NCI-H2081 (cell line): ENCODE measurements at places on chromosomes 2 and 18.
A peak's percentile ranks its signal among the peaks of the same experiment; 100 is the strongest.

- DNase-seq, result no peak
These were observed 187.8 kb upstream of the FSHR start for GRCh38 chr2:49342156-49342555.

DNA sequence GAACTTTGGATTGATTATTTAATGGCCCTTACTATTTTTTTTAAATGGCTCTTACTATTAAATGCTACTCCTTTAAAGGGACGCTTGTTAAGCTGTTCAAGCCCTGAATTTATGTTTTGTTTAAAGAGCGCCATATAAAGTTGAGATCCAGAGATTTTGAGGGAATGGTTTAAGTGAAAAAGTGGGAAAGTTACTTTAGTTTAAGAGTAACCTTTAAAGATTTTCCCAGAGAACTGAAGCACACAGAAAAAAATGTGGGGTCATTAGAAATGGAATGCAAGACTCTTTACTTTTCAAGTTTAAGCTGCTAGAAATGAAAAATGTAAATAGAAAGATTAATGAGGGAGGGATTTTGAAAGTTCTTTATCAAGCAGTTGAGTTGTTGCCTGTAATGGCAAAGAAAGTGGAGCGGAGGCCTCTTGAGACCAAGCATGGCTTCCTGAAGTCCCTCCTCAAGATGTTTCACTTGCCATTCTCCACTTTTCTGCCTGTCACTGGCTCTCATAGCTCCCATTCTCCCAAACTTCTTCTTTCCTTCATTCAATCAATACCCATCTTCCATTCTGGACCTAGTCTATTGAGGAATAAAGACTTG is 93.2 kb downstream of the KCNS3 start:
- DNase-seq, result no peak

- DNase-seq, result no peak
These were observed 77.3 kb downstream of the AGAP1 start for GRCh38 chr2:235570966-235571692.

GRCh38 chr18:32899819-32900218 is 127.0 kb upstream of the KLHL14 start:
- DNase-seq, result no peak

- no peak for DNase-seq
These were observed 38.7 kb upstream of the ANXA4 start for GRCh38 chr2:69703189-69703588.

DNA sequence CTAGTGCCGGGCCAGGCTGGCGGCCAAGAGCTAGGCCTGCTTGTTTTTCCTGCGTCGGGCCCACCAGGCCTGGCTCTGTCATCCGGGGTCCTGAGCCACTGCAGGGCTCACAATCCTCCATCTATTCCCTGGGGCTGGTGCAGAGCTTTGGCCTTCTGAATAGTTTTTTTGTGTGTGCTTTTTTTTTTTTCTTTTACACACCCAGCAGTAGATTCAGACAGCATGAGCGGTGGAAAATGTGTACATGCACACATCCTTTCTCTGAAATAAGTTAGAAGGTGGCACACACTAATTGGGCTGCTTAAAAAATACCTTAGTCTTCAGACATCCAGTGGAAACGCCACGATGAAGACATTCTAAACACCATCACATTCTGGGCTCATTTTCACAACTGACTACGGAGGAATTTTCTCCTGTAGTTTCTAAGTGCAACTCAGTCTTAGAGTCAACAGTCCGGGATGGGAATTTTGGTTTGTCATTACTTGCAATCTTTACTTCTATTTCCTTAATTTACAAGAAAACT is 6.1 kb downstream of the ZFP36L2 start:
- DNase-seq, result no peak

DNA sequence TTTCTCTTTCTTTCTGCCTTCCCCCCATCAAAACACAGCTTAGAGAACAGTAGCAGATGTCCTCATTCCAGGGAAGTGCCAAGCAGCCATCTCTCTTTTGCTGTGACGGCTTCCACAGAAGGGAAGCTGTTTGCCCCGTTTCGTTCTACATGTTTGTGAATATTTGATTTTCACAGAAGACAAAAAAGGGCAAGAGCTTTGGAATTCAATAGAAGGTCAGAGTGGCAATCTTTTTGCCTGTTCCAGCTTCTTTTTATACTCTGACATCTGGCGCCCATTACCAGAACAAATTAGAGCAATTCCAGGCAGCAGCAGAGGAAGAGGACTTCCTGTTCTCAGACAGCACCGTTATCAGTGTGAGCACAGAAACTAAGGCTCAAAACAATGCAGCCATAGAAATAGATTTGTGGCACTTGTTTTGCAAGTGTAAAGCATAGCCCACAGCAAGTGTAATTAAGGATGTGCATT is 79.0 kb upstream of the CDH19 start:
- DNase-seq, result peak; percentile 19

- no peak for DNase-seq
These were observed 65.2 kb downstream of the TMEM247 start for GRCh38 chr2:46544581-46544980.

GRCh38 chr18:77201506-77201905 is 48.1 kb upstream of the GALR1 start:
- DNase-seq, result no peak

DNA sequence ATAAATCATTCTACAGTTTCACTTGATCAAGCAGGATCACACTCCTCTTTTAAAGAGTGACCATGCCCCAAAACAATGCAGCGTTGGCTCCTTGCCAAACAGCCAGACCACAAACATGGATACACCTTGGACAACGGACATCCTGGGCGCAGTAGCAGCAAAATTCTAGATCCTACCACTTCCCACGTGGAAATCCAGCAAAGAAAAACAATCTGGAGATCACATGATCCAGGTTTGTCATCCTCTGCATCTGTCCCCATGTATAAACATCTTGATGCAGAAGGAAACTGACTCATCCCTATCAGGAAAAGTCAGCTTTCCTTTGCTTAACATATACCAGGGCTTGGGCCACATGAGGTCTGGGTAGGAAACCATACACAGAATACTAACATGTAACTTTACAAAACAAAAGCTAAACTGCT is 53.1 kb downstream of the ZNF521 start:
- DNase-seq, result no peak

DNA sequence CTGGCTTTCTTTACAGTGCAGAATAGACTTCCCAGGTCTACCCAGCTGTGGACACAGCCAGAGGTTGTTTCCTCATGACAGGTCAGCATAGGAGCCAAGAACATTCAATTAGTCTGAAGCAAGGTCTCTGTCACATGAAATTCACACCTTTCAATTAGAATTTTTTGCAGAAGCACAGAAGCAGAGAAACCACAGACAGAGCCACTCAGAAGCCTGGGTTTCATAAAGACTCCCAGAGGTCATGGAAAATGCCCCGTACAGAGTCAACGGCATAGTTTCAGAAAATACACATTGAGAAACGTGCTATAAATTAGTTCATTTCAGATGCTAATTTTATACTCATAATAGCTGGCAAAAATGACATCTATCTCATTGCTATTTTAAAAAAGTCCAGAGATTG is 87.0 kb upstream of the TMEM200C start:
- DNase-seq, result no peak

- DNase-seq, result no peak
These were observed 186.4 kb downstream of the PIK3C3 start for GRCh38 chr18:42141439-42141838.

DNA sequence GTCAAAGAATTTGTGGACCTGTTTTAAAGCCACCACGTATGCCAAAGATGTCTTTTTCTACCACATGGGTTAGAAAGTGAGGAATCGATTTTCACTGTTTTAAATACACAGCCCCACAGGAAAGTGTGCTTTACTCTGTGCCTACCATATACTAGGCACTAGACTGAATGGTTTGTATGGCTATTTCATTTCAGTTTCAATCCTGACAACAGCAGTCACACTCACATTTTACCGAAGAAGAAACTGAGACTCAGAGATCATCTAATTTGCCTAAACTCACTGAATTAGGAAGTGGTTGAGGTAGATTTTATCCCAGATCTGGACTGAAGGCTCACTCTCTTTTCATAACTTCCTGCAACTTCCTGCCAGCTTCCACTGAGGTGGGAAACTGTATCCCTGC is 176.4 kb downstream of the ALK start:
- no peak for DNase-seq

GRCh38 chr2:212984129-212984528 is 167.3 kb downstream of the IKZF2 start:
- DNase-seq, result no peak

DNA sequence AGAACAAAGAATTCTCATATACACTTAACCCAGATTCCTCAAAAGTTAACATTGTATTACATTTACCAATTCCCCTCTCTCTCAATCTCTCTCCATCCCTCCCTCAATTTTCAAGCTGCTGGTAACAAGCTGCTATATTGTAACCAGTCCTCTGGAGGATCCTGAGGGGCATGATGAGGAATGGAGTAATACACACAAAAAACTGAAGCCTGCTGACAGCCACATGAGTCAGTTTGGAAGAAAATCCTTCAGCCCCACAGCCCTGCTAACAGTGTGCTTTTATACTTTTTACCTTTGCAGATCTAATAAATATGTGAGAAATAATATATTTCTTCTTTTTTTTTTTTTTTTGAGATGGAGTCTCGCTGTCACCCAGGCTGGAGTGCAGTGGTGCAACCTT is 165.7 kb upstream of the RAB12 start:
- DNase-seq, result no peak

DNA sequence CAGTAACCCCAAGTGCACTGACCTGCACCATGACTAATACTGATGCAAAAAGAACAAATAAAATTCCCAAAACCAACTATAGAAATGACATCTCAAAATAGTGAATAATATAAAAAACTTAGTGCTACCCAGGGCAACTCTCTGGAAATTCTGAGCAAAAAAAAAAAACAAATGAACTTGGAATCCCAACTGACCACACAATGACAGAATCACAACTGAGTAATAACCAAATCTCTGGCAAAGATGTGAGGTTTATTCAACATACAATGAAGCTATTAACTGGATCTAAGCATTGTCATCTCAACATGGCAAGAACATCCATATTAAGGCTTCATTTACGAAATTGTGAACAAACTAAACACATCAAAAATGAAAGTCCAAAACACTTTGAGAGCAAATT is 22.7 kb downstream of the EXOC6B start:
- DNase-seq, result no peak

GRCh38 chr2:17162713-17163112 is 355.5 kb downstream of the RAD51AP2 start:
- DNase-seq, result peak; percentile 90

DNA sequence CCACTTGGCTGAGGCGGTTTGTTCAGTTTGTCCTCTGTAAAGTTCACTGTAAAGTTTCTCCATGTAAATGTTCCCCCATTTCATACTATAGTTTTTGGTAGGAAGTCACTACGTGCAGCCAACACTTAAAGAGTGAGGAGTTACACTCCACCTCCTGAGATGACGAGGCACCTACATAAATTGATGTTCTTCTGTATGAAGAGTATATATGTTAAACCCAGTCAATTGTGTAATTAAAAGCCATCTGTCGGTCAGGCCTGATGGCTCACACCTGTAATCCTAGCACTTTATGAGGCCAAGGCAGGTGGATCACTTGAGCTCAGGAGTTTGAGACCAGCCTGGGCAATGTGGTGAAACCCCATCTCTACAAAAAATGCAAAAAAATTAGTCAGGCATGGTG is 7.6 kb downstream of the PIGN start:
- no peak for DNase-seq

DNA sequence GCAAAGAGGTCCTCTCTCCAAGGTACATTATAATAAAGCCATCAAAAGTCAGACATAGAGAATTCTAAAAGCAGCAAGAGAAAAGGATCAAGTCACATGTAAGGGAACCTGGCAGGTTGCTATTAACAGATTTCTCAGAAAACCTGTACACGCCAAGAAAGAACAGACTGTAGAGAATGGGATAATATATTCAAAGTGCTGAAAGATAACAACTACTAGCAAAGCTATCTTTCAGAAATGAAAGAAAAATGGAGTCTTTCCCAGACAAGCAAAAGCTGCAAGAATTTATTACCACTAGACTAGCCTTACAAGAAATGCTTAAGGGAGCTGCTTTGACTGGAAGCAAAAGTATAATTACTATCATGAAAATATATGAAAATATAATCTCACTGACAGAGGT is 81.5 kb downstream of the PTPN2 start:
- no peak for DNase-seq

DNA sequence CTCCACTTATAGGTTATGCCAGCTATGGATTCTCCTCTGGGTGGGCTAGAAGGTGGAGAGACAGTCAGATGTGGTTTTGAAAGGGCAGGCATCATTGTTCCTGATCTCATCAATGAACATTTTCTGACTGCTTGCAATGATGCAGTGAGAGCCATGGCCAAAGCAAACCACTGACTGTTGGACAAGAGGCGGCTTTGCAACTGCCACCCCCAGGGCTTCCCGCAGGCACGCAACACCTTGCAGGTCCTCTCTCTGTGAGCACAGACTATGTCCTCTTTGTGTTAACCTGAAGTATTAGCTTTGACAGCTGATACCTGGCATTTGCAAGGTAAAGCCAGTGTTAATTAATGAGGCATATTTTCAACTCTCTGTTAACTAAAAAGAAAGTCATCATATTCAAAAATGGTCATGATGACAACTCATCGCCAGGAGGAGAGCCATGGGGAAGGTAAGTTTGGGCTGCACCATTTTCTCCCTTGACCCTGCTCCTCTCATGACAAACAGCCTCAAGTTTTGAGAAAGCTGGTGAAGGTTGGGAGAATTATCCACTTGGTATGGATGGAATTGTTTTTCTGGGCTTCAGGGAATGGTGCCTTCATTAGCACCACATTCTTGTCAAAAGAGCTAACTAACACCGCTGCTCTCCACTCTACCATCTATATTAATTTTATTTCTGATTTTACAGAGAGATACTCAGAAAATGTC is 14.9 kb upstream of the FAM124B start:
- no peak for DNase-seq

- no peak for DNase-seq
These were observed 22.1 kb upstream of the TNS1 start for GRCh38 chr2:218024871-218025270.

DNA sequence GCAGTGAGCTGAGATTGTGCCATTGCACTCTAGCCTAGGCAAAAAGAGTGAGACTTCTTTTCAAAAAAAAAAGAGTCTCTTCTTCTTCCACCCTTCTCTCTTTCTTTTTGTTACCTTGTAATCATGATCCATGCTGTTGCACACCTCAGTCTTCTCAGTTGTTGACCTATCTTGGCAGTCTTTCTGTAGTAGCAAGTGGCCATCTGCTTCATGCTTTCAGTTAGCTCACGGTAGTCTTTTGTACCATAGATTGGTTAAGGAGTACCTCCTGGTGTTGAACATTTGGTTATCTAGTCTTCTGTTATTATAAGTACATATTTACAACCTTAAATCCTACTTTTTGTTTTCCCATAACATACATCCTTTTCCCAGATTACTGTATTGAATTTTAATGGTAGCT is 3.1 kb downstream of the GORASP2 start:
- DNase-seq, result no peak

DNA sequence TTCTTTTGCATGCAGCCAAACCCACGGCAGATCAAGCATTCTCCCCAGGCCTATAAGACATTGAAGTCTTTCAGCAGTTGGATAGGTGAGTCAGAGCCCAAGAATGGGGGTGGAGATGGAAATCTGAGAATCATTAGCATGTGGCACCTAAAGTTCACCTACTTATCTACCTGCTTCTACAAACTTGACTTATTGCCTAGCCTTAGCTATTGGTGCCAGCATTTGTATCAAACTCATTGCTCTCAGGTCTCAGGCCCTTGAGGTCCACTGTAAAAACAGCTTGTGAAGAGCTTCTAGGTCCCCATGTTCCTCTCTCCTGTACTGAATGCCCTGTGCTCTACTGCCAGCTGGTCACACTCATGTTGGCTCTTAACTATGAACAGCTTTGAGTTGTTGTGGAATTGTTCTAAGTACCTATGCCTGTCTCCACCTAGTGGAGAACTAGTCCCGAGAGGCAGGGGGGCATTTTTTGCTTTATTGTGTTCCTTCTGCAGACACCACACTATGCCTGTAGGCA is 278.4 kb upstream of the SPRED2 start:
- DNase-seq, result no peak

- no peak for DNase-seq
These were observed 53.1 kb upstream of the NOSTRIN start for GRCh38 chr2:168749297-168749696.
